ENCODE measurements at places on chromosomes 1 and 21. TPM values are rescaled to one million over a fixed set of nuclear protein-coding genes. Genes with fewer than 3 reads are reported as not detected.
A peak's percentile ranks its signal among the peaks of the same experiment; 100 is the strongest.

The BEND5 gene
- 6.4 TPM for total RNA-seq

The RGS8 gene
- 2.5 TPM for total RNA-seq

The MSH4 gene
- total RNA-seq: 8.2 TPM

The SNRPE gene
- total RNA-seq: 49.5 TPM

- H3K4me1 ChIP-seq: peaks cover 9% of the 10 kb centered on the region
- no peak overlapping the region for H3K27ac ChIP-seq
- DNase-seq: no peak
- H3K36me3 ChIP-seq: no peaks in the 10 kb centered on the region
- H3K4me3 ChIP-seq: no peak overlapping the region
Observed at GRCh38 chr1:114719424-114719787, 2.8 kb upstream of the NRAS start.

- H3K4me3 ChIP-seq: no peak overlapping the region
- no peak for DNase-seq
- H3K27ac ChIP-seq: no peak overlapping the region
- H3K36me3 ChIP-seq: no peaks in the 10 kb centered on the region
Observed at GRCh38 chr1:222329493-222330045, 218.3 kb downstream of the HHIPL2 start.

GRCh38 chr21:33677450-33677849 lies 35.1 kb downstream of the ITSN1 start:
- H3K27me3 ChIP-seq: no peaks in the 10 kb centered on the region
- no peak for DNase-seq
- H3K4me1 ChIP-seq: no peaks in the 10 kb centered on the region

- H3K27me3 ChIP-seq: no peaks in the 10 kb centered on the region
- H3K4me3 ChIP-seq: no peak overlapping the region
- no peaks in the 10 kb centered on the region for H3K36me3 ChIP-seq
- H3K4me1 ChIP-seq: no peaks in the 10 kb centered on the region
Observed at GRCh38 chr1:198747127-198747526, 108.3 kb downstream of the PTPRC start.

DNA sequence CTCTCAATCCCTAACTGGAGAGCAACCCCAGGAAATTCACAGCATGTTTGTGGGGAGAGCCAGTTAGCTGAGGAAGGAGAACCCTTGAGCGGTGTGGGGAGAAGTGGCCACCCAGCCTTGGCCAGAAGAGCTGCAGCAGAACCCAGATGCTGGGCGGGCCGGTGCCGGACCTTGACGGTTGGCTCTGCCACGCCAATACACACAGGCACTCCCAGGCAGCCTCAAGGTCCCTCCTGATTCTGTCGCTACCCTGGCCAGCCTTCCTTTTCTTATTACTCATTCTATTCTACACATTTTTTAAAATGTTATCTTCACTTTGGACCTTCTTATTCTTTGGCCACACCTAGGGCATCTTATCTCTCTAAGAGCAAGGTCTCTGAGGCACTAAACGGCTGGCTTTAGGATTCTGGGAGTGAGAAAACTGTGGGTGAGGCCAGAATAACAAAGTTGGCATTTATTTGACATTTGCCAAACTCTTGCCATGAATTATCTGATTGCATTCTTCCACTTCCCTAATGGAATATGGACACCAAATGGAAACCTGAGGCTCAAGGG lies 50.4 kb upstream of the GPR37L1 start:
- H3K4me3 ChIP-seq: no peak overlapping the region
- no peaks in the 10 kb centered on the region for H3K36me3 ChIP-seq
- no peak overlapping the region for H3K27ac ChIP-seq
- H3K4me1 ChIP-seq: no peaks in the 10 kb centered on the region

- H3K27me3 ChIP-seq: no peaks in the 10 kb centered on the region
- no peak for DNase-seq
- no peak overlapping the region for H3K27ac ChIP-seq
- no peaks in the 10 kb centered on the region for H3K36me3 ChIP-seq
Observed at GRCh38 chr1:185834371-185834905, 100.2 kb downstream of the HMCN1 start.

- peak overlapping the region; percentile 71 for H3K27ac ChIP-seq
- H3K27me3 ChIP-seq: no peaks in the 10 kb centered on the region
- no peaks in the 10 kb centered on the region for H3K36me3 ChIP-seq
- H3K4me3 ChIP-seq: no peak overlapping the region
Observed at GRCh38 chr1:94039871-94040569, 80.9 kb downstream of the ABCA4 start.

DNA sequence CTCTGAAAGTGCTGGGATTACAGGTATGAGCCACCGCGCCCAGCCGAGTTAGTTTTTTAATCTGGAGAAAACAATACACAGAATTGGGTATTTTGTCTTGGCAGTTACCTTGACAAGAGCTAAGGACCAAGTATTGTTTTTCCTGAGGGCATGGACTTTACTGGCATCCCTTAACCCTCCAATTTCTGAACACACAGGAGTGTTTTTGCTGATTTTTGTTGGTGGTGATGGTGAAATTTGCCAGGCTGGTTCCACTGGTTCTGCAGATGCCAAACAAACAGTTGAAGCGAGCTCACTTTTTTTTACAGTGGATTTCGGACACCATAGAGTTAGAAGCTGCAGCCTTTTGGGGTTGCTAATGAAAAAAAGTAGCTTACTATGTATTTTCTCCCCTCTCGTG lies 37.2 kb upstream of the SH3D21 start:
- no peak overlapping the region for H3K27ac ChIP-seq
- DNase-seq: no peak
- H3K4me1 ChIP-seq: peaks cover 21% of the 10 kb centered on the region

- no peak for DNase-seq
- H3K27ac ChIP-seq: no peak overlapping the region
- H3K36me3 ChIP-seq: no peaks in the 10 kb centered on the region
- no peaks in the 10 kb centered on the region for H3K27me3 ChIP-seq
- H3K4me3 ChIP-seq: no peak overlapping the region
Observed at GRCh38 chr1:179107706-179108629, 26.1 kb downstream of the TOR3A start.

GRCh38 chr21:45983649-45983965 lies 2.0 kb downstream of the COL6A1 start:
- H3K27me3 ChIP-seq: no peaks in the 10 kb centered on the region
- peak overlapping the region; percentile 80 for H3K4me3 ChIP-seq
- no peak for DNase-seq
- H3K36me3 ChIP-seq: no peaks in the 10 kb centered on the region

GRCh38 chr1:41783189-41783639 lies 135.5 kb downstream of the HIVEP3 start:
- no peak overlapping the region for H3K27ac ChIP-seq
- H3K4me1 ChIP-seq: no peaks in the 10 kb centered on the region

- H3K36me3 ChIP-seq: no peaks in the 10 kb centered on the region
- H3K4me3 ChIP-seq: no peak overlapping the region
- DNase-seq: no peak
- H3K4me1 ChIP-seq: peaks cover 12% of the 10 kb centered on the region
- H3K27me3 ChIP-seq: no peaks in the 10 kb centered on the region
Observed at GRCh38 chr1:53516181-53516580, 57.0 kb downstream of the DMRTB1 start.

GRCh38 chr1:208181364-208181763 lies 62.8 kb downstream of the PLXNA2 start:
- H3K27ac ChIP-seq: no peak overlapping the region
- no peaks in the 10 kb centered on the region for H3K36me3 ChIP-seq
- H3K27me3 ChIP-seq: no peaks in the 10 kb centered on the region
- no peak for DNase-seq
- H3K4me3 ChIP-seq: no peak overlapping the region
- H3K4me1 ChIP-seq: peaks cover 13% of the 10 kb centered on the region

GRCh38 chr1:85660541-85660940 lies 47.7 kb downstream of the ZNHIT6 start:
- H3K4me1 ChIP-seq: no peaks in the 10 kb centered on the region
- no peaks in the 10 kb centered on the region for H3K27me3 ChIP-seq
- no peaks in the 10 kb centered on the region for H3K36me3 ChIP-seq
- no peak overlapping the region for H3K27ac ChIP-seq

GRCh38 chr1:234912548-234913277 lies 215.9 kb downstream of the TOMM20 start:
- no peaks in the 10 kb centered on the region for H3K27me3 ChIP-seq
- no peak overlapping the region for H3K4me3 ChIP-seq
- no peak overlapping the region for H3K27ac ChIP-seq
- DNase-seq: no peak
- peaks cover 9% of the 10 kb centered on the region for H3K4me1 ChIP-seq

GRCh38 chr1:2032737-2033136 lies 13.6 kb downstream of the GABRD start:
- DNase-seq: peak; percentile 69
- no peaks in the 10 kb centered on the region for H3K27me3 ChIP-seq
- no peak overlapping the region for H3K27ac ChIP-seq
- peaks cover 6% of the 10 kb centered on the region for H3K4me1 ChIP-seq
- no peaks in the 10 kb centered on the region for H3K36me3 ChIP-seq

- H3K4me3 ChIP-seq: no peak overlapping the region
- peak overlapping the region; percentile 62 for H3K27ac ChIP-seq
- peak; percentile 79 for DNase-seq
- no peaks in the 10 kb centered on the region for H3K36me3 ChIP-seq
Observed at GRCh38 chr1:2300851-2301606, 72.9 kb downstream of the SKI start.

- no peak overlapping the region for H3K27ac ChIP-seq
- no peaks in the 10 kb centered on the region for H3K36me3 ChIP-seq
- H3K4me3 ChIP-seq: no peak overlapping the region
- H3K4me1 ChIP-seq: no peaks in the 10 kb centered on the region
- DNase-seq: no peak
Observed at GRCh38 chr1:3097861-3098260, 28.9 kb downstream of the PRDM16 start.
